CD4-positive, alpha-beta memory T cell (primary cell): ENCODE measurements at places on chromosomes 11 and 22.

GRCh38 chr11:26623076-26623659 lies 51.1 kb upstream of the MUC15 start:
- no peak for DNase-seq

GRCh38 chr11:69439127-69439526 lies 42.3 kb upstream of the LINC01488 start:
- DNase-seq = no peak

DNA sequence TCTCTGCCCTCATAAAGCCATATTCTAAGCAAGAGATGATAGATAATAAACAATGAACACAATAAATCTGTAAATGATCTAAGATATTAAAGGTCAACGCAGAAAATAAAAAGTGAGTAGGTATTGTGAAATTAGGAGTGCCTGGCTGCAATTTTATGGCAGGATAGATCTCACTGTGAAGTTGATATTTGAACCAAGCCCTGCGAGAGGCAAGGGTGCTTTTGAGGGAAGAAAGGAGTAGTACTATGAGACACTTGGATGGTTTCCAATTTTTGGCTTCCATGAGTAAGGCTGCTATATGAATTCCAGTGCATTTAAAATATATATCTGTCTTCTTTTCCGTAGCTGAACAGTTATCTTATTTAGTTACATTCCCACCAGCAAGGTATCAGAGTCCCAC lies 720.0 kb upstream of the CNTN5 start:
- DNase-seq = no peak

- no peak for DNase-seq
These were observed 42.4 kb upstream of the API5 start for GRCh38 chr11:43269254-43269918.

DNA sequence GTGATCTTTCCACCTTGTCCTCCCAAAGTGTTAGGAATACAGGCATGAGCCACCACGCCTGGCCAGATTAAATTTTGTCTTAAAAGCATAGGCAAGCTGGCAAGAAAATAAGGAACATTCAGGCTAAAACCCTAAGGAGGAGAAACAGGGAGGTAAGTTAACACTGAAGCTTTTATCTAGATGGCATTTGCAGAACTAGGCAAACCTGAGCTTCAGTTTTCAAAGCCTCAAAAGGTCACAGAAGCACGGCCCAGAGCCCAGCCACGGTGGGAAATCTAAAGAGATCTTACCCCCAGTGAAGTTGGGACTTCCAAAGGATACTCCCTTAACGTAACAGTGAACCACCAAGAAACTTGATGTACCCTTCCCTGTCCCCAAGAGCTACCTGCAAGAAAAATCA lies 28.4 kb downstream of the PC start:
- no peak for DNase-seq

DNA sequence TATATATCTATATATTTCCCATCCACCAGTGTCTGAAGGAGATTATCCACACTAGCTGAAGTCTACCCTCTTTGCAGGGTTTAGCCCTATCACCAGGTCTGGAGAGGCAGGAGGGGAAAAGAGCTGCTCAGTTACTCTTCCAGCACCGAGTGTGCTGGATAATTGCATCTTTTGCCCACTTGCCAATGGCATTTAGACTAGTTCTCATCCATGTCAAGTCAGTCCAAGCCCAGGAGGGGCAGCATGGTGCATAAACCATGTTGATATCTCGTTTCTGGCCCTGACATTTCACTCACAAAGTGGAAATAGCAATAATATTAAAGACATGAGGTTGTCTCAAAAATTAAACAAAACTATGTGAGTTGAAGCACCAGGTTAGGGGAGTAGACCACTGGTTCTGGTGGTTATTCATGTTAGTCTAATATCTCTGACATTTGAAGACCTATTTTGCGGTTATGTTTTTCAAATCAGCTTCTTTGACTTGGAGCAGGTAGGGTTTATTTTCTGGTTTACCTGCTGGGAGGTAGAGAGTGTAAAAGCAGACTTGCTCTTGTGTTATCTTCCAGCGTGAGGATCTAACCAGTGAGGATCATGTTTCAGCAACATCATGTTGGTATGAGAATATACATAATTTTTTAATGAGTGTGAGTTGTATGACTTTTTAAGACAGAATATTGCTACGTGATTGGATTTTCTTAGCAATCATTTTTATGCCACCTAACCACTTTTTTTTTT lies 273.2 kb upstream of the KIRREL3 start:
- no peak for DNase-seq

- DNase-seq = no peak
These were observed 31.5 kb downstream of the IFT27 start for GRCh38 chr22:36744413-36744765.

DNA sequence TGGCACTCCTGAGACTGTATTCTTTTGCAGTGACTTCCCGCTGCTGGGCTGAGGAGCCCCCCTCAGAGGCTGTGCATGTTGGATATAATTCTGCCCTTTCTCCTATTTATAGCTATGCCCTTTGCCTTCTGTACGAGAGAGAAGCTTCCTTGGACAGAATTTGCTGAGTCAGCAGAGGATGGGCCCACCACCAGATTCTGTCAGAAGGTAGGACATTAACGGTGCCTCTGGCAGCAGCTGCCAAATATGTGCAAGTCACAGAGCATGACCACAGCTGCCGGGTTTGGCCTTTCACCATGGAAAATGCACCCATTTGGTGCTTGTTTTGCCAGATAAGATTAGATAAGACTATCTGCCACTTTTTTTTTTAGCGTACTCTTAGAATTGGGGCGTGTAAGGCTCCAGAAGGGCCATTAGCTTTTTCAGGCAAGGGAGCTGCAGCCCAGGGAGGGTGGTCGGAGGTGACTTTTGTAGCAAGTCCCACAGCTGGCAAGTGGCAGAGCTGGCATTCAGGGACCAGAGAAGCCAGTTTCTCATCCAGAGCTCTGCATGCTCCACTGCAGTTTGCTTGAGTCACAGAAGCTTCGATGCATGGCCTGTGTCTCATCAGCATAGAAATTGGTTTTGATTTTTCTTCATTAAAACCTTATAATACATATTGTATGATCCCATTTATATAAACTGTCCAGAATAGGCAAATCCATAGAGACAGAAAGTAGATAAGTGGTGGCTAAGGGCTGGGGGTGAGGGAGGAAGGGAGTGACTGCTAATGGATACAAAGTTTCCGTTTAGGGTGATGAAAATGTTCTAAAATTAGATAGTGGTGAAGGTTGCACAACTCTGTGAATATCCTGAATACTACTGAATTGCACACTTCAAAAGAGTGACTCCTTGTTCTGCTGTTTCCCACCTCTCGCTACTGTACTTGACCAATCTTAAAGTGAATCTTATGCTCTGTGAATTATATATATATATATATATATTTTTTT lies 15.8 kb downstream of the UPB1 start:
- no peak for DNase-seq

- DNase-seq = no peak
These were observed 9.2 kb upstream of the MICALL1 start for GRCh38 chr22:37896939-37897338.

GRCh38 chr11:115576606-115577380 lies 72.6 kb upstream of the CADM1 start:
- DNase-seq = no peak

DNA sequence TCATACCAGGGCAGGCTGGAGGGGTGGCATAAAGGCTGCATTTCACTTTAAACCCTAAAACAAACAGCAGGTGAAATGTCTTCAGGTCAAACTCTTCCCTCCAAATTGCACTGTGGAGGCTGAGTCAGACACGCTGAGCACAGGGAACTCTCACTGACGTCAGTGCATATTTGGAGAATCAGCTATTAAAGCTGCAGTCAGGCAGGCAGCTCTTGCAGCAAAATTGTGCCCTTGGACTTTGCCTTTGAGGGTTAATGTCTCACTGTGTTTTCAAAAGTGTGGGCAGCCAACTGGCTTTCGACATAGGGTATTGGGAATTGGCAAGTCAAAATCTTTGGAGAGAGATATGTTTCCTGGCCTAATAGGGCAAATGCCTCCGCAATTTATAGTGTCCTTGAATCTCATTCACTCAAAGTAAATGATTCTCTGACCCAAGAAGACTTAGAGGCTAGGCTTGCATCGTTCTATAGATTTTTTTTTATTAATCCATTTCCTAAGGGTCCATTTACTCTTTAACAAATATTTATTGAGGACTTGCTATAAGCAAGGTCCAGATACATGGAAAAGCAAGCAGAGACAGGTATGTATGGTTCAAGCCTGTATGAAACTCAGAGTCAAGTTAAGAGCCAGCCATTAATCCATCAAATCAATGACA lies 27.7 kb upstream of the SMCO4 start:
- DNase-seq = no peak

- DNase-seq = no peak
These were observed 53.7 kb downstream of the ARFGAP3 start for GRCh38 chr22:42803389-42803788.

DNA sequence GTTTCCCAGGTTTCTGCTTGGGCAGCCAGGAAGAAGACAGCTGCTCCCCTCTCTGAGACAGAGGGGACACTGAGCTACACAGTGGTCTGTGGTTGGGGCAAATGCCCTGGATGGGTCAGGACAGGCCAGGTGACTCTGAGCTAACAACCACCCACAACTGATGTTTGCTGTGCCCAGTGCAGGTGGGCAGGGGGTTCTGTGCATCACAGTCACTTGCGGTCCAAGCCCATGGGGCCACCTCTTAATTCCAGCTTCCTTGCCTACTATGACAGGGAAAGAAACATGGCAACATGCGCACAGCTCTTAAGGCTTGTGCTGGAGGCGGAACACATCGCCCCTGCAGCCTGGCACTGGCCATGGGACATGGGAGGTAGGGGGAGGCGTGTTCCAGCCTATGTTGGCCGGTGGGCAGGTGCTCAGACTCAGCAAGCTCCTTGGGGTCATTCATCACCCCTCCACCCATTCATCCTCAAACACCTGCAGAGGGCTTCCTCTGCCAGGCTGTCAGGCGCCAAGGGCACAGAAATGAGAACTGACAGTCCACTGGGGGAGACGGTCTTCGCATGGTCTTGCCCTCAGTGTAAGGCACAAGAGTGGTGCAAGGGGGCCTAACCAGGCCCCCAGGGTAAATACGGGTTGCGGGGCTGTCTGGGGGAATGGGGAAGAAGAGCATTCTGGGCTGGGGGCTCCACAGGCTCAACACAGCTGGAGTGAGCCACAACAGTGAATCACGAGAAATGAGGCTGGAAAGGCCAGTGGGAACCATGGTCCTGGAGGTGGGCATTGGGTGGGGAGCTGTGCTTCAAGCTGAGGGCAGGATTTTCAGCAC lies 55.6 kb downstream of the ARFGAP3 start:
- DNase-seq = no peak

DNA sequence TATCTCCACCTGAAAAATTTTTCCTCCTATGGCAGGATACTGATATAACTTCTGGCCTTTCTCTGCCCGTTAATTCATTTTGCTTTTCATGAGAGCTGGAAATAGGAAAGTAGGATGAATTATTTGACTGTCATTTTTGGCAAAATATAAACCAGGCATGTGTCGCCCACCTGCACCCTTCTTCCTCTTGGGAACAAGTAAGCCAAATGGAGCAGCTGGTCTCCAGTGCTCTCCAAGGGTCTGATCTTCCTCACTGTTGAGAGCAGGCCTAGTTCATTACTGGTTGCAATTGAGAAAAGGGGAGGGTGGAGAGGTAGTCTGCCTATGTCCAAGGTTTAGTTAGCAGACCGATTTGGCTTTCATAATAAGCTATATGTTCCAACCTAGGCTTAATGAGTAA lies 582.2 kb downstream of the DLG2 start:
- no peak for DNase-seq

- no peak for DNase-seq
These were observed 11.5 kb upstream of the RAC2 start for GRCh38 chr22:37255558-37256006.

DNA sequence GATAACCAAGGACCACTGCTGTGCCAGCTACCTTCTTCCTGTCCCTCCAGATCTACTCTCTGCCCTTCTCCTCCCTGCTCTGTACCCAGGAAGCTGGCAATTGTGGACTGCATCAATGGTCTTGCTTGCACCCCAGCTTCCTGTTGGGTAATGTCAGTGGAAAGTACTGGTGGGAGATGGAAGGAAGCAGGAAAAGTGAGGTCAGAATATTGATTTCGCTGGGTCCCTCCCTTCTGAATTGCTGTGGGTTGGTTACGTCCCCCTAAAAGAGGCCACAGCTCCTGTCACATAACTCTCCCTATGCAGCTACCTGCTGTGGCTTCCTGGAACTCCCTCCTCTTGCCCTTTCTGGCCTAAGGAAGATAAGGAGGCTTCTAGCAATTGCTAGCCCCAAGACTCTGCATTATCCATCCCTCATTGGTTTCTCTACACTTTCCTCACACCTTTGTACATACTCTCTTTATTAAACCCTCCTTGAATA lies 81.2 kb downstream of the RASSF10 start:
- DNase-seq = no peak

DNA sequence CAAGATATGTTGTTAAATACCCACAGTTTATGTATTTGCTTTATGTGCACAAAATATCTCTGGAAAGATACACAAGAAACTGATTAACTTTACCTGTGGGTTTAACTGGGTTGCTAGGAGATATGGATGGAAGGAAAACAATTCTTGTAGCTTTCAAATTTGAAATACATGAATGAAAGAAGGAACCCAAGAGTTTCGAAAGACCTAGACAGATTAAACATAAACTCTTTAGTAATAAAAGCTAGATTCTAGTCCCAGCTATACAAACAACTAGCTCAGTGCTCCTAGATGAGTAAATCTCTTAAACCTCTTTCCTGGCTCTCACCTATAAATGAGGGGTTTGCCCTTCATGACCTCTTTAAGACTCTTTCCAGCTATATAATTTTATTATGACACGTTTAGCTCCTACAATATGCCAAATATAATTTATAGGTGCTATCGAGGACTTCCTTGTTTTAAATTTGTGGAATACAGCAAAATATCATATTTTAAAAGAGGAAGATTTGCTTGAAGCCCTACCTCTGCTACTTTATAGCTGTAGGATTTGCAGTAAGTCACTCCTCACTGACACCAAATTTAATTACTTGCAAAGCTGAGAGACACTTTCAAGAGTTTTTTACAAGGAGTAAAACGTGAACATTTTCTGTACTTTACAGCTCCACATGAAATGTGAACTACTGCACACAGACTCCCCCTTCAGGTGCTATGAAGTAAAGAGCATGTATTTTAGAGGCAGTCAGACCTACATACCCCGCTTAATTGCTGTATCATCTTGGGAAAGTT lies 50.7 kb downstream of the RRAS2 start:
- peak; percentile 22 for DNase-seq

DNA sequence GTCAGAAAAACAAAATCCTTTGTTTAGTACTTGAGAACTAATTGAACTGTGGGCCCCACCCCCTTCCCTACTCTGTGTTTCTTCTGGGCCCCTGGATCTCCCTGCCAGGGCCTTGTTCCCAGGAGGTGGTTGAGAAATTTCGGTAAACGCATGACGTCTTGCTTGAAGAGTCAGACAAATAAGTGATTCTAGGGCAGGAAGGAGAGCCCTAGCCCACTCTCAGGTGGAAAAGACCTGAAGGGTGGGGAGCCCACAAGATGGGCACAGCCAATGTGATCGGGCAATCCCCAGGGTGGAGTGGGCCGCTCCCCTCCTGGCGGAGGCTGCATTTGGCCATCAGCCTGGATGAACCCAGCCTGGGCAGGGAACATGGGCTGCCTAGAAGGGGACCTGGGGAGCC lies 16.8 kb upstream of the P2RY2 start:
- DNase-seq = no peak

DNA sequence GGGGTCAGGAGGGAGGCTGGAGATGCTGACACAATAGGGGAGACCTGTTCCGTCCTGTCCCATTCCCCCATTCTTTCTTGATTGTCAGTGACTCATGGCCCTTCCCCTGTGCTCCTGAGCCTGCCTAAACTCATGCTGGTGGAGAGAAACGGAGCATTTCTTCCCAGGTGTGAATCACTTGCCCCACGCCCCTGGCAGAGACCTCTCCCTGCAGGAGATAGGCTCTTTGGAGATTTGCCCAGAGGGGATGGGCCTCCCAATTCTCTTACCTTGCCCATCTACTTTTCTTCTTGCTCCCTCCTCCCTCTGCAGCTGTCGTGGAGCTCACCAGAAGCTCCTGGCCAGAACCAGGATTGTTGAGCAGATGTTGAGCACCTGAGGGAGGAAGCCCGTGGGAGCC lies 121.9 kb upstream of the OR9Q1 start:
- no peak for DNase-seq
